ENCODE measurements at places on chromosomes 2 and 18.
A peak's percentile ranks its signal among the peaks of the same experiment; 100 is the strongest.

GRCh38 chr2:202133909-202134265 lies 60.8 kb downstream of the KIAA2012 start:
- DNase-seq: no peak

- peak; percentile 33 for DNase-seq
Observed at GRCh38 chr2:239459056-239459455, 58.2 kb upstream of the HDAC4 start.

DNA sequence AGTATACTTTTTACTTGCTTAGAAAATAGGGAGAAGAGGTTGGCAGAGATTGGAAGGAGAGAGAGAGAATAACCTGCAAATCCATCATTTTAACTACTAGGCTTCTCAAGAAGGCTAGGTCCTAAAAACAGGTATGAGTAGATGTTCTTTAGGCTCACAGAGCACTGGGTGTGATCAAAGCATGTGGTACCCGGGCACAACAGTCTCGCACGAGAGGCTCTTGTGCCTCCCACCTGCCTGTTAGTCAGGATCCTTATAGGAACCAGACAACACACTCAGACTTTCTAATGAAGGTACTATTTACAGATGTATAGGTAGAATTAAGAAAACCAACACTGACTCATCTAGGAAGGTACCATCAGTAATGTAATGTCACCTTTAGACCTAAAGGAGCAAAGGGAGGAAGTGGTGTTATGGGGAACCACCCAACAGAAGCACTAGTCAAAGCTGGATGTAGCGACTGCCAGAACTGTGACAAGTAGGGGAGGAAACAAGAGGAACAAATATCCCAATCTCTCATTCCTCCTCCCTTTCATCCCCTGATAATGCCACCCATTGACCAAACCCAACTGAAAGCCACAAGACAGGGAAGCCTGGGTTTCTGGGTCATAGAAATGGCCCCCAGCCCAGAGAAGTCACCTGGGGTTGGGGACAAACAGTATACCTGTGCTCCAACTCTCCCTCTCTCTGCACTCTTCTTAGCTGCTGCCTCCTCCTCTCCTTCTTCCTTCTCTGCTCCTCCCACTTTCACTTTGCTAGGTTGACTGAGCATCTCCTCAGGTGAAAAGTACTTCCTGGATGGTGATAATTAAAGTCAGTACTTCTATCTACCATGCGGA lies 16.0 kb upstream of the MARCHF4 start:
- no peak for DNase-seq

DNA sequence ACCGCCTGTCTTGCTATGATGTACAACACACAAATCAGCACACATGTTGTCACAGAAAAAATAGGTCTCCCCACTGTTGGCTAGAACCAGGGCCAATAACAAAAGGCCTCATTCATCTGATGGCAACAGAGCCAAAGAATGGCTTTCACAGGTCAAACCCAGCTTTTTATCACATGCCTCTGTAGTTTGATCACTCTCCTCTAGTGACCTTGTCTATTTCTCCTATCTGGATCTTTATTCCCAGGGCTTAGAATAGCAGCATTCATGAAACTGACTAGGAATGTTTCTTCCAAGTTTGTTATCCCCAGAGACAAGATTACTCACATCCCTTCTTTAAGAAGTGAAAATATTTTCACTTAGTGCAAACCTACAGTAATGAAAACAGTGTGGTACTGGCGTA lies 285.8 kb upstream of the GYPC start:
- no peak for DNase-seq

- DNase-seq: no peak
Observed at GRCh38 chr18:80034852-80035406, 695 bp downstream of the RBFA start.

DNA sequence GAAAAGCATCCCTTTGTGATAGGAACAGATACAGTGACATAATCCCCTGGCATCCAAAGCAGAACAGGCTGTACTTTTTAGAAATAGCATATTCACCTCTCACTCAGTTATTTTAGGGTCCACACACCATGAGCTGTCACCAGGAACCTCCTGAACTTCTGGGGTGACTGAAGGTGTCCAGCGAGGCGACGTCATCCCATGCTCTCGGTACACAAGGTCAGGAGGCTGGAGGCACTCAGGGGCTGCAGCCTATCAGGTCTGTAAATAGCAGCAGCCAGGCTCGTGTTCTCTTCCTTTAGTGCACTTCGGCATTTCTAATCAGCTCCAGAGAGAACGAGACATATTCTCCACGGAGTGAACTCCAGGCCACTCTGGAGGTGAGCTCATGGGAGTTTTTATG lies 98.3 kb downstream of the GATA6 start:
- DNase-seq: peak; percentile 84

DNA sequence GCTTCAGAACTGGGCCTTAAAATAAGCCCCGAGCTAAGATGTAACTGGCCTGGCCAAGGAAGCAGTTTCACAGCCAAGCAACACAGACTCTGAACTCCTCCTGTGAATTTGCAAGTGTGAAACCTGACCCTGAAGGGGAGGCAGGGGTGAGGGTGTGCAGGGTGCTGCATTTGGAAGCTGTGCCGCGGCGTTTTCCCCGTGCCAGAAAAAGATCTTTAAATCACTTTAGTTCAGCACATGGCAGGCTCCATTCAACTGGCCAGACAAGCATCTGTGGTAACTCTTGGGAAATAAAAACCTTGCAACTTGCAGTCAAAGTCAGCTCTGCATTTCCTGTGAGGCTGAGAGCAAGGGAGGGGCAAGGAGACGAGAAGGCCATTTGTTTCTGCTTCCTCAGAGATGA lies 209.3 kb upstream of the SOX11 start:
- DNase-seq: no peak

- DNase-seq: no peak
Observed at GRCh38 chr2:28488083-28488830, 7.6 kb upstream of the PLB1 start.

DNA sequence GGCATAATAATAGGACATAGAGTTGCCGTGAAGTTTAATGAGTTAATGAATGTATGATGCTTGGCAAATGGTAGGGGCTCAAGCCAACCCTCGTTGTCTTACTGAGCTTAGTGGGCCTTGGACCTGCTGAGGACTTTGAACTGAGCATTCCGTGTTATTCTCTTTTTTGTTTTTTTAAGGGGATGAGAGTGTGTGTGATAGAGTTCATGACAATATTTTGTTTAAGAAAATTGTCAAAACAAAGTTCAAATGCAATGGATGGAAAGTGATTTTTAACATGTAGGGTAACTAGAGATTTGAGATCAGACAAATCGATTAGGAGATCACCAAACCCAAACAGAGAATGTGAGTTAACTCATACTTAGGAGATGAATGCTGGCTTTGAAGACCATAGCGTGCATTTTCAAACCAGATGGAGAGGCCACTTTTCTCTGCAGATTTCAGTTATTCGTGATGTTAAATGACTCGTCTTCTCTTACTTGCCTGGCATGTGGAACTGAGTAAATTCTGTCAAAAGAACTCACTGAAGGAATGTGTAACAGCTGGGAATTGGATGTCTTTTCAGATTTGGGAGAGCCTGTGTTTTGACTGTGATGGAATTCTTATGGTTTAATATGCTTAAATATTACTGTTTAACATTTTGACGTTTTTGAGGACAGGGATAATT lies 88.7 kb downstream of the NEDD4L start:
- DNase-seq: no peak

DNA sequence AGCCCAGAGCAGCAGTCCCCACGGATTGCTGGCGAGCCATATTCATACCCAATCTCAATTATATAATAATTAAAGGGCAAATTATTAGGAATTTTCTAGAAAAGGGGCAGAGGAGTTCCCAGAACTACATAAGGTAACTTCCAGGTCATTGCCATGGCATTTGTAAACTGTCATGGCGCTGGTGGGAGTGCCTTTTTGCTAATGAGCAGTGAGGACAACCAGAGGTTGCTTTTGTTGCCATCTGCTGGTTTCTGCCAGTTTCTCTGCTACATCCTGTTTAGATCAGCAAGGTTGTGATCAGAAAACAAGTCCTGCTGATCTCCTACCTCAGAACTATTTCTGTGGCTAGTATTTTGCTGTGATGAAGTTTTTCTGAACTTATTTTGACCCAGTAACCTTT lies 159.8 kb upstream of the PIEZO2 start:
- no peak for DNase-seq

DNA sequence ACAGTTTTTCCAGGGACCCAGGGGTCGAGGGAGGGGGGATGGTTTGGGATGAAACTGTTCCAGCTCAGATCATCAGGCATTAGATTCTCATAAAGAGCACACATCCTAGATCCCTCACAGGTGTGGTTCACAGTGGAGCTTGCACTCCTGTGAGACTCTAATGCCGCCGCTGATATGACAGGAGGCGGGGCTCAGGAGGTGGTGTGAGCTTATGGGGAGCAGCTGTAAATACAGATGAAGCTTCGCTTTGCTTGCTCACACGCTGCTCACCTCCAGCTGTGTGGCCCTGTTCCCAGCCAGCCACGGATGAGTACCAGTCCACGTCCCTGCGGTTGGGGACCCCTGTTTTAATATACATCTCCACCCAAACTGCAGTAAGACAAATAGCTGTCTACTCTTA lies 204.2 kb downstream of the AGAP1 start:
- DNase-seq: no peak

GRCh38 chr2:29618024-29618423 lies 303.4 kb downstream of the ALK start:
- no peak for DNase-seq
